ENCODE measurements at places on chromosomes 6 and 20. TPM values are rescaled to one million over a fixed set of nuclear protein-coding genes. Genes with fewer than 3 reads are reported as not detected.

Gene RAB32
- total RNA-seq = 0.23 TPM

Gene WFDC2
- not detected for total RNA-seq

Gene ENPP5
- total RNA-seq = 0.07 TPM

GRCh38 chr20:5136096-5136495 is 9.3 kb downstream of the CDS2 start:
- no peak for DNase-seq

- DNase-seq = no peak
Measured at GRCh38 chr6:45686841-45687569, 309.3 kb upstream of the SUPT3H start.

- no peak for DNase-seq
Measured at GRCh38 chr6:15147827-15148226, 98.0 kb upstream of the JARID2 start.

DNA sequence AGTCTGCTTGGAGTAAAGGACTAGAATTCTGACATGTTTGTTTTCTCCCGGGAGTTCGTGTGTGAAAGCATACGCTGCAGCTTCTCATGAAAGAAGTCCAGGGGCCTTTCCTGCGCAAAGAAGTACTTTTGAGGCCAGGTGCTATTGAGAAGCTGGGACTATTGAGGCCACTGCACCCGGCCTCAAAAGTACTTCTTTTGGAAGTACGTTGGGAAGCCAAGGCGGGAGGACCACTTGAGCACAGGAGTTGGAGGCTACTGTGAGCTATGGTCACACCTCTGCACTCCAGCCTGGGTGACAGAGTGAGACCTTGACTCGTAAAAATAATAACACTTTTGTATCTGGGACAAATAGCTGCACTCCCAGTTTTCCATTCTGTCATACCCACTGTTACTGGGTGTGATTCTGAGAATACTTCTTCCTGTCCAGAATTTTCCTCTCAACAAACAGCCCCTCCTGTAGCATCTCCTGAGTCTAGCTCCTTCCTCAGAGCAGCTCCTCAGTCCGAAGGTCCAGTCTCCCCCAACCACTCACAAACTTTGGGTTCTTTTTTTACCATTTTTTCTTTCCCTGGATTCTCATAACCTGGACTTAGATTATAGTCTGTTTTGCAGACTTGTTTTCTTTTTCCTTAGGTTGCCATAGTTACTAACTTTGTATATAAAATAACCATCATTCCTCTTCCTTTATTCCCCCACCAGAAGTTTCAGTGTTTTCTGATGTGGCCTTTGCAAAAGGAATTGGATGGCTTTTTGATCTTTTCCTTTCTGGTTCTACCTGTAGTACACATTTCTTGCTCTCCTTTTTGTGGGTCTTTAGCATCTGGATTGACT is 12.7 kb downstream of the STK35 start:
- DNase-seq = no peak

DNA sequence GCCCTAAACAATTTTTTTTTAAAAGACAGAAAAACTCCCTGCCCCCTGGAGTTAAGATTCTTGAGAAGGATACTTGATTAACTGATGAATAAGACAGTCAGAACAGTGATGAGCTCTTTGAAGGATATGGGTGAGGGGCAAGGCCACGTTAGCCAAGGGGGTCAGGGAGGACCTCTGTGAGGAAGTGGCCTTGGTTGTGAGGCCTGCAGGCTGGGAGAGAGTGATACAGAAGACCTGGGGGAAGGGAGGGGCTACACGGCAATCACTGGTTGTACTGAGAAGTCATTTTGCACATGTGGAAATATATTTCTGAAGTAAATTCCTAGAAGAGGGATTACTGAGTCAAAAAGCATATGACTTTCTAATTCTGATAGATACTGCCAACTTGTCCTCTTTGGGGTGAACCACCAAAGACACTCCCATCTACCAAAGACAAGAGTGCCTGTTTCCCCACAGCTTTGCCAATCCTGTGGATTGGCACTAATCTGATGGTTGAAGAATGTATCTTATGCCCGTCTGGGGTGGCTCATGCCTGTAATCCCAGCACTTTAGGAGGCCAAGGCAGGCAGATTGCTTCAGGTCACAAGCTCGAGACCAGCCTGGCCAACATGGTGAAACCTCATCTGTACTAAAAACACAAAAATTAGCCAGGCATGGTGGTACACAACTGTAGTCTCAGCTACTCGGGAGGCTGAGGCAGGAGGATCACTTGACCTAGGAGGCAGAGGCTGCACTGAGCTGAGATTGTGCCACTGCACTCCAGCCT is 22.3 kb upstream of the BCAS4 start:
- no peak for DNase-seq

Gene TFAP2C
- not detected for total RNA-seq

- DNase-seq = no peak
Measured at GRCh38 chr20:56433880-56434255, 21.8 kb downstream of the CASS4 start.

Gene RFX6
- total RNA-seq = not detected

DNA sequence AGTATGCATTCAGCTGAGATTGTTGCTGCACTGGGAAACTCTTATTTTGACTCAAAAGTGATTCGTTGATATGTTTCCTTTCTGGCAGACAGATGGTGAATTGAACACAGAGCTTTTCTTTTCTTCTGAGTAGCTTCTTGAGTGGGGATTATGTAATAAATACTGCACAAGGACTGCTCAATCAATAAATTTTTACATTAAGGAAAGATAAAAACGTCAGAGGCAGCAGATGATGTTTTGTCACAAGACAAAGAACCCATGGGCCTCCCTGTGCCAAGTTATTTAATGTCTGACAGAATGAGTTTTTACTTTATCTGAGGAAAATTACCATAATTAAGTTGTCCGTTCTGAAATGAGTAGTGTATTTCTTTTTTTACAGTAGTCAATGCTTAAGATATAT is 460.3 kb downstream of the UTRN start:
- DNase-seq = no peak

Gene YTHDF1
- 41.3 TPM for total RNA-seq

DNA sequence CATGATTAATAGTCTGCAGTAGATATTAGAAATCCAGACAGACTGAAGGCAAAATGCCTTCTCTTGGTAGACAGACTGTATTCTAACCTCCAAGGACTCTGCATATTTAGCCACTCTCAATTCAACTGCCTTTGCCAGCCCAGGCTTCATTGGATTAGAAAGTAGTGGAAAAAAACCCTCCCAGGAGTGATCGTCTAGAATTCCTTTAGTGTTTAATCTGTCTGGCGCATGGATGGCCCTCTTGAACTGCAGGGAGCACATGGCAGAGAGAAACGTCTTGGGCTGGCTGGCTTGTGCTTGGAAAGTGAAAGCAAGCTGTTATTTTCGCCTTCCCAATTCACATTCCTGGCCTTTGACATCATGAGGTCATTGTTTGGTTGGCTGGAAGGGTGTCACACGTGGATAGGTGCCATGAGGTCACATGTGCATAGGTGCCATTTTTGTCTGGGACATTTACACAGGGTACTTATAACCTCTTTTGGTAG is 30.9 kb upstream of the NEDD9 start:
- DNase-seq = no peak

Gene LKAAEAR1
- 0.89 TPM for total RNA-seq

GRCh38 chr6:31528307-31528777 is 420 bp upstream of the MCCD1 start:
- DNase-seq = no peak
